Activated CD4-positive, alpha-beta T cell treated with anti-CD3 and anti-CD28 coated beads, Interleukin-2, amount 50 U/mL, for 1 hour (primary cell): ENCODE measurements at places on chromosomes 16 and 17.

GRCh38 chr17:78974635-78975591, 4.8 kb downstream of the LGALS3BP start:
- DNase-seq: no peak

GRCh38 chr16:67299269-67299668, 19.9 kb downstream of the PLEKHG4 start:
- DNase-seq: no peak

GRCh38 chr16:57185446-57185944, 344 bp downstream of the PSME3IP1 start:
- no peak for DNase-seq

GRCh38 chr16:14672403-14672971, 21.6 kb downstream of the PLA2G10 start:
- no peak for DNase-seq

- no peak for DNase-seq
Observed at GRCh38 chr17:78709119-78709681, 72.9 kb downstream of the CYTH1 start.

GRCh38 chr17:47708312-47708863, 14.4 kb downstream of the TBKBP1 start:
- no peak for DNase-seq

- no peak for DNase-seq
Observed at GRCh38 chr16:88459366-88460073, 6.4 kb downstream of the ZFPM1 start.
